AG09319 (cell line): ENCODE measurements at places on chromosomes 6 and 20.

- no peak for DNase-seq
Observed at GRCh38 chr20:828987-829386, 4.5 kb upstream of the FAM110A start.

DNA sequence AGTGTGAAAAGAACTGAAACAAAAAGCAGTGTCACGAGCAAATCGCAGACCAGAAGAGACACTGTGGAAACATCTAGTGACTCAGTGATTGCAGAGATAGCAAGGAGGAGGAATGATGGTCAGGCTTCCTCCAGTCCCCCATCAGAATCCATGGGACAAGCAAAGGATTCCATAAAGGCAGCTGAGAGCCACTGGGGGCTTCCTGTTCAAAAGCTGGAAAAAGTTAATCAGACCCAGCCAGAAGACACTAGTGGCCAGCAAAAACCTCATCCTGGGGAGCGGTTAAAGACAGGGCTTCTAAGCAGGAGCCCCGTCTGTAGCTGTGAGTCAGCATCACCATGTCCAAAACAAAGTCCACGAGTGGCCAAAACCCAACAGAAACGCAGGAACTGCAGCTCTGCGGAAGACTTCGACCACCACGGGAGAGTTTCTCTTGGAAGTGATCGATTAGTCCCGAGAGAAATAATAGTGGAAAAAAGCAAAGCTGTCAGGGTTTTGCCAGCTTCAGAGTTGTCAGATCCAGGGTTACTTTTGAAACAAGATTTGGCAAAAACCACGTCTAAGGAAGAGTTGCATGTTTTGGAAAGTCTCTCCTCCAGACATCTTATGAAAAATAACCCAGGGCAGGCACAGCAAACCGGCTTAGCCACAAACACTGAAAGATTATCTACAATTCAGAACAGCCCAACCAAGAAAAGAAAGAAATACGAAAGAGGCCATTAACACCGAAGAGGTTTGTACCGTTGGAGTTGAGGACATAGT, 51.0 kb downstream of the JAG1 start:
- DNase-seq: no peak

- no peak for DNase-seq
Observed at GRCh38 chr6:104728448-104728847, 131.3 kb downstream of the HACE1 start.

GRCh38 chr20:692044-692443, 16.4 kb upstream of the SCRT2 start:
- no peak for DNase-seq

- no peak for DNase-seq
Observed at GRCh38 chr6:36247693-36248092, 22.2 kb upstream of the PNPLA1 start.

DNA sequence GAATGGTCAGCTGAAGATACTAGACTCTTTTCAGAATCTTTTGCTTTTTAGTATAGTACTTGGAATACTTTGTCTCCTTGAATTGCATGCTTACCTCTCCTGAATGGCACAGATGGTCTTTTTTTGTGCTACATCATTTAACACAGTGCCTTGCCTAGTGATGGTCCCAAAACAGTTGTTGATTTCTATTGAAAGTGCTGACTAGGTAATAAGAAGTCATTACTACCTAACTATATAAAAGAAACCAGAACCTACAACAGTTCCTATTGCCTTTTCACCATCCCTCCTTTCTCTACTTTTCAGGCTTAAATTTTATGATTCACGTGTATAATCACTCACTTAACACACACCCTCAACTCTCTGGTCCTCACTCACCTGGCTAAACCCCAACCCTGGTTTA, 64.6 kb upstream of the PRND start:
- no peak for DNase-seq

GRCh38 chr6:45677381-45678284, 299.9 kb upstream of the SUPT3H start:
- no peak for DNase-seq

DNA sequence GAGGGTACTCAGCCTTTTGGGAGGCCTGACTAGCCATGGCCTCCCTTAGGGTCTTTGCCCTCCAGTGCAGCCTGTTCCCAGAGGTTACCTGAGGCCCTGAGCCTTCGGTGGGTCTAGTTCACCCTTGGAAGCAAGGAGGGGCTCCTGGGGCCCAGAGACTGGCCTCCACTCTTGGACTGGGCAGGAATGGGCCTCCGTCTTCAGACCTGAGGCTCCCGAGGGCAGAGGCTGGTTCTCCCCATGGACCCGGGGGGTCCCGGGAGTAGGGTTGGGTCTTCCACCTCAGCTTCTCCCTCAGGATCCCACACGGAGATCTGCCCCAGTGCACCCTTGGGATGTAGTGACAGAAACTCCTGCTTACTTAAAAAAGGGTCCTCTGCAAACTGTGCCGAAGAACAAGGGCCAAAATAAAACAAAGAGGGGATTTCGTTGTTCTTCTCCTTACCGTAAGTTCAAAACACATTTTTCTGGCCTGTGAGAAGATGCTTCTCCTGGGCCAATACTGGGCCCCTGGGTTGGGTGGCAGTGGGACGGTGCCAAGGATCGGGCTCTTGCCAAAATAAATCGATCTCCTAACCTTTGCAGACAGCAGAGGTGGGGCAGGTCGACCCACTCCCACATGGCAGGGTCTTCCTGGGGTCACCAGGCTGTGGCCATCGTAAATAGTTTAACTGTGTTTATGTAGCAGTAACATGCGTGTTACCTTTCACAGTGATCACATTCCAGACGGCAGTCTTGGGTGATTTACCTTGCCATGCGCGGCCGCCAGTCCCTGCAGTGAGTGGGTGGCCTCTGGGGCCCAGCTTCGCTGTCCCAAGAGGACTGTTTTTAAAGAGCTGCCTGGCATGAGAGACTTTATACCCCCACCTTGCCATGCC, 151.8 kb downstream of the VEGFA start:
- no peak for DNase-seq

- no peak for DNase-seq
Observed at GRCh38 chr6:24520929-24521546, 26.3 kb downstream of the ALDH5A1 start.

DNA sequence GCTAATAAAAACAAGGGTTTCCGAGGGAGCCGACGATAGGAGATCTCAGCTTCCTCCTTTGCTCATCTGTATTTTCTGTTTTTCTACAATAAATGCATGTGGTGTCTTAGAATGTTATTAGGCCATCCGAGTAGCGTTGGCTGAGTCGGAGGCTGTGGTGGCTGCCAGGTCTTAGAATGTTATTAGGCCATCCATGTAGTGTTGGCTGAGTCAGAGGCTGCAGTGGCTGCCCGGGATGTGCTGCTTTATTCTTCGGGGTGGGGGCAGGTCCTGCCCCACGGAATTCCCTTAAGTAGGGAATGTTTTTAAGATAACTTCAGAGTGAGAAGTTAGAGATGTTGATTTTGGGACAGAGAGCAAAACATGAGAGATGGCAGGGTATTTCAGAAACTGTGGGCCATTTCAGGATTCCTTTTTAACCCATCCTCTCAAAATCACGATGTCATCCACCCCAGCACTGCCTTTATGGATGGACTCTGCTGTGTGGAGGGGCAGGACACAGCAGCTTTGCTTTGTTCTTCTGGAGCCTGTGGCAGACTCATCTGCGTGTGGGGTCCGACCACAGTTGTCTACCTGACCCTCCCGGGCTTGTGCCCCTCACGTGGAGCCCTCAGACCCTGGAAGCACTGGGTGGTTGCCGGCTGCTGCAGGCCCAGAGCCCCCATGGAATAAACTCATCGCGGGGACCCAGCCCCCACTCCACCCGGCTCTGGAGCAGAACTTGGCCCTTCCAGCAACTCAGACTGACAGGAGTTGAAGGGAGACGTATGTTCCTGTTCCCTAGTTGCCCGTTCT, 20.4 kb downstream of the OSBPL2 start:
- DNase-seq: peak; percentile 37

DNA sequence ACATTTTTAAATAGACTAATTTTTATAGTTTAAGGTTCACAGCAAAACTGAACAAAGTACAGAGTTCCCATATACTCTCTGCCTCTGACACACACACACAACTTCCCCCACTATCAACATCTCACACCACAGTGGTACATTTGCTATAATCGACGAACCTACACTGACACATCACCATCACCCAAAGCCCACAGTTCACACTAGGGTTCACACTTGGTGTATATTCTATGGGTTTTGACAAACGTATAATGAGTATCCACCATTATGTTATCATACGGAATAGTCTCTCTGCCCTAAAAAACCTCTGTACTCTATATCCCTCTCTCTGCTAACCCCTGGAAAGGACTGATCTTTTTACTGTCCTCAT, 15.6 kb downstream of the TMEM30A start:
- DNase-seq: no peak

DNA sequence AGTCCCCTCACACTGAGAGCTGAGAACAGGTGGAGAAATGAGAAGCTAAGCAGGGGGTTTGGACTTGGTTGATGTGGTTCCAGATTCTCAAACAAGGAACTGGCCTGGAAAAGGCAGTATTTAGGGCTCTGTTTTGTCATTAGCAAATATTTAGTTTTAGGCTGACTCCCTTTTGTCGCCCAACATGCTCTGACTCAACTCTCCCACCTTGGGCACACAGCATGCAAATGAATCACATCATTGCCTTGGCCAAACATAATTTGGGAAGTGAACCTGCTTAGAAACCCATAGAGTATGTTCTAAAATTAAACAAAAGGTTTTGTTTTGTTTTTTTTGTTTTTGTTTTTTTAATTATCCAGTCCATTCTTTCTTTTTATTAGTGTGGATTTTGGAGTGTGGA, 9.5 kb upstream of the UQCC2 start:
- DNase-seq: no peak

DNA sequence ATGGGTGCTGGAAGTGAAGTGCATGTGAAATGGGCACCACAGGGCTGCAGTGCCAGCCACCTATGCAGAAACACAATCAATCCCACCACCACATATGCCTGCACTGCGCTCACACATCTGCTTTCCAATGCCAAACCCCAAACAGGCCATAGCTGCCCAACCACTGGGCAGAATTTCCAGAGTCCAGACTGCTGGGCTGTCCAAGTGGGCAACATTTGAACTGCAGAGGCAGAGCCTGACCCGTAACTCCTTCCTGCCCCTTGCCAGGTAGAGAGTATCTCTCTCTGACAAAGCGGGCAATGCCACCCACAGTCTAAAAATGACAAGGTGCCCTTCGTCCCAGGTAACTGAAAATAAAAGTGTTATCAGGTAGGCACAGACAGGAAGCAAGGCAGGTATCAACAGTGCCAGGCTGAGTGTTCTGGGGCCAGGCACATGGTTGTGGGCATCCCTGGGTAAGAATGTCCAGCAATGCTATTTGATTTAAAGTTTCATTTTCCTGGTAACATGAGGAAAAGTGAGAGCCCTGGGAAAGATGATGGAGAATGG, 79.5 kb downstream of the FOXA2 start:
- DNase-seq: no peak

DNA sequence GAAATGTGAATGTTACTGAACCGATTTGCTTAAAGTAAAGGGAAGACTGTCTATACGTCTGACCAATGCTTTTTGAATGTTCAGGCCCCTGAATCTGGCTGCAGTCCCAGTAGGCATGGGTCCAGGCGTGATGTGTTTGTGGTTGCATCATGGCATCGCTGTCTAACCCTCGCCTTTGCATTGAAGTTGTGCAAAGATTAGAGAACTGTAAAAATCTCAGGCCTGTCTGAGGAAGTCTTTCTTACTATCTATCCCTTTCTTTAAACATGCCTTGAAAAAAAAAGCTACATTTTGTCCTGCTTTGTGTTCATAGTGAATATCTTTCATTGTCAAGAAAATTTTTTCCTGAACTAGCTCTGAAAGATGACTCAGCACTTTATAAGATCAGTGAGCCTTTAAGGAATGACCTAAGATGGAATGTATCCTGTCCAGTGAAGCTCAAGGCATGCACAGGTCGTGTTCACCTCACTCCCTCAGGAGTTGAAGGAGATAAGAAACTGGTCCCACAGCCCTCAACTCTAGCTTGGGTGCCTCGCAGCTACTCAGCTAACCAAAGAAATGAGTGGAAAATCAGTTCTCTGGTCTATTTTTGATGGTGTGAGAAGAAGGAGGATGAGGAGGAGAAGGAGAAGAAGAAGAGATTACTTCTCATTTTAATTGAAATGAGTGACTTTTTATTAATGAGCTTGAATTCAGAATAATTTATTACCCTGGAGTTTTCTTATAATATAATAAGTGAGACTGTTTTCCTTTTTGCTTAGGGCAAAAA, 48.6 kb downstream of the TPD52L1 start:
- peak; percentile 61 for DNase-seq

DNA sequence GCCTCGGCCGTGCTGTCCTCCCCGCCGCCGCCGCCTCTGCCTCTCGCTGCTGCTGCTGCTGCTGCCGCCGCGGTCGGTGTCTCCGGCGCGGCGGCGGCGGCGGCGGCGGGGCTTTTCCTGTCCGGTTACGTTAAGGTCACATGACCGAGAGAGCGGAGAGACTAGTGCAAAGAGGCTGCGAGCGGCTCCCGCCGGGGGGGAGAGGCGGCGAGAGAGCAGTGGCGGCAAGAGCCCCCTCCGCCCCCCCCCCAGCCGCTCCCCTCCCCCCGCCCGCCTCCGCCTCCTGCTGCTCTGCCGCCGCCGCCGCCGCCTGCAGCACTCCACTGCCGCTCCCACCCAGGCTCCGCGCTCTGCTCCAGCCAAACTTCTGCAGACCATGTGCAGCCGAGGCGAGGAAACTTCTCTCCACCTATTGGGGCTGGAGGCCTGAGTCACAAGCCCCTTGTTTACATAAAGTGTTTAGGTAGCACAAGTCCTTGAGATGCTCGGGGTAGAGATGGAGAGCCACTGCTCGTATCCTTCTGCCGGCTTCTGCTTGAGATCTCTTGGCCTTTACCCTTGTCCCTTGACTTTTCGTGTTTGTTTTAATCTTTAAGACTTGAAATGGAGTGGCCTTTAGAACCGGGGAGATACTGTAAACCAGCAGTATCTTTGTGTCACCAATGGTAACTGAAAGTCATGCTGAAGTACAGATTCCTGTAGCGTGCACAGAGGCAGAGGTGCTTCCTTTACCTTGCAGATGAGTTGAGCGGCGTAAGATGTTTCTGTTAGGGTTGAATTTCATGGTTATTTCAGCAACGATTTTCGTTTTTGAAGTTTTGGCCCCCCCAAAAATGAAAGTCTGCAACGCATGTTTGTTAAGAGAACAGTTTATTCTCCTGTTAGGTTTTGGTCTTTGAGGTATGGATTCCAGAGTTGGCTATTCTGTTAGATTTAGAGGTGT, at the start of gene ZBTB2:
Gene ZBTB2, minus strand, starts transcription at position 89 of the 943 bp plus-strand sequence. CDS start 17,922 bp downstream, outside the sequence.
- no peak for DNase-seq

DNA sequence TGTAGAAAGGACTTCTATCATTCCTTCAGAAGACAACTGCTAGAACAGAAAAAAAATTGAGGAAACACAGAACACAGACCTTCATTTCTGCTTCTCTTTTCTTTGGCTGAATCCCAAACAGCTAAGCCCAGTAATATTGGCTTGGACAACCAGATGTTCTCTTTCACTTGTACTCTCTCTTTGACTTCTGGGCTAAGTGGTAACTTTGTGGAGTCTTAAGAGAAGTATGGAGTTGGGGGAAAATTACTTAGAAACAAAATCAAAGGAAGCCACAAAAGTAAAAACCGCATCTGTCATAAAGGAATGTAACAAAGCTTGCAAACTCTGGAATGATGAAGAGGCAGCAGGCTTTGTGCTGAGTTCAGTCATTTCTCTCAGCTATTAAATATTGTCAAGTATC, 587.5 kb downstream of the CBLN4 start:
- no peak for DNase-seq
